B cell (primary cell): ENCODE measurements at places on chromosomes 11 and 22. TPM values are rescaled to one million over a fixed set of nuclear protein-coding genes. Genes with fewer than 3 reads are reported as not detected.

- H3K36me3 ChIP-seq = no peaks in the 10 kb centered on the region
Observed at GRCh38 chr22:28930357-28931007, 47.1 kb downstream of the ZNRF3 start.

GRCh38 chr11:122141725-122142124 lies 25.7 kb upstream of the BLID start:
- no peak overlapping the region for H3K4me3 ChIP-seq
- H3K27ac ChIP-seq = no peak overlapping the region
- no peaks in the 10 kb centered on the region for H3K4me1 ChIP-seq
- no peaks in the 10 kb centered on the region for H3K27me3 ChIP-seq
- H3K36me3 ChIP-seq = no peaks in the 10 kb centered on the region

DNA sequence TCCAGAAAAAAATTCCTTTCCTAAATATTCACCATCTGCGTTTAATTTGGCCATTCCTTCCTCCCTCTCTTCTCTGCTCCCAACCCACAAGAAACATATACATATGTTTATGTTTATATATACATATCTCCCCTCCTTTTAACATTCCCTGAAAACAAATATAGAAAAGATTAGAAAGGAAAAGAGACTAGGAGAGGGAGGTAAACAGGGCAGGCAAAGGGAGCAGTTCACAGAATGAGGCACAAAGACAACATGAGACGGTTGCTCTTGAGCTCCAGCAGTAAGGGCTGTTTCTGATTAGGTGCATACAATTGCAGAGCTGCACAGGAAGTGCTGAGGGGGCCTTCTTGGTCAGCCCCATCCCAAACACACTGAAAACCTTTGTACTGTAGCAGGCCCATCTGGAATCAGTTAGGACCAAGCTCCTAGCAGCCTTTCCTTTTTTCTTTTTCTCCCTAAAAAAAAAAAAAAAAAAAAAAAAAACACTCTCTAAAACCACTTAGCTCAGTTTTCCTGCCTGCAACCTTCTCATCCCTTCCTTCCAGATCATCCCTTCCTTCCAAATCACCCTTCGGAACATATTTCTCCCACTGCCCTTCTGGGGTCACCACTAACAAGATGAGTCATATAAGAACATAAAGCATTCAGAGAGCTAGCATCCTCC lies 57.0 kb downstream of the RBFOX2 start:
- H3K4me1 ChIP-seq = no peaks in the 10 kb centered on the region
- no peaks in the 10 kb centered on the region for H3K36me3 ChIP-seq
- H3K27ac ChIP-seq = no peak overlapping the region
- no peak overlapping the region for H3K4me3 ChIP-seq

- H3K27ac ChIP-seq = no peak overlapping the region
- H3K4me1 ChIP-seq = no peaks in the 10 kb centered on the region
Observed at GRCh38 chr11:36086366-36086765, 142.5 kb downstream of the LDLRAD3 start.

- no peak overlapping the region for H3K27ac ChIP-seq
- DNase-seq = no peak
- no peaks in the 10 kb centered on the region for H3K36me3 ChIP-seq
- H3K27me3 ChIP-seq = no peaks in the 10 kb centered on the region
Observed at GRCh38 chr11:112343368-112344039, 82.8 kb upstream of the PLET1 start.

GRCh38 chr11:72144807-72145565 lies 9.5 kb downstream of the FOLR3 start:
- no peak overlapping the region for H3K4me3 ChIP-seq

DNA sequence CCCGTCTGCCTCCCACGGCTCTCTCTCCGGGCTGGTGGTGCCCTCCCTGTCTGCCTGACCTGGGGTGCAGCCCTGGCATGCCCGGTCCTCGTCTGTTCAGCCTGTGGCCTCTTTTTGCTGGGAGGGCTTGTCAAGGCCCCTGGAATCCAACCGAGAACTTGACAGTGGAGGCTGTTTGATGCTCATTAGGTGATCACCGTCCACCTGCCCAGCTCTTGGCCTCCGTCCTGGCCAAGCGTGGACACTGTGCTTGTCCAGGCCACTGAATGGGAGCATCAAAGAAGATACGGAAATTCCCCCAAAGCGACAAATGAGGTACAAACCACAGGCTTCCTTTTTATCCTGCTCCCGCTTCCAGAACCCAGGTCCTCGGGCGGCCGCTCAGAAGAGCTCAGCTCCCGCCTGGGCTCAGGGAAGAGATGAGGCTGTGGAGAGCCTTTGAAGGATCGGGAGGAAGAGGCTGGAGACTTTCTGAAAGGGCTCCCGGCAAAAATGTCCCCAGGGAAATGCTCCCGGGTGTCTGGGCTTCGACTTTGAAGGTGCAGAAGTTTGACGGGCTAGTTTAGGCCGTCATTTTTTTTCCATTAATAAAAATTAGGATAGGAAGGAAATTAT lies 1273.9 kb downstream of the BRD1 start:
- no peak overlapping the region for H3K4me3 ChIP-seq
- H3K27me3 ChIP-seq = no peaks in the 10 kb centered on the region
- no peaks in the 10 kb centered on the region for H3K36me3 ChIP-seq

GRCh38 chr22:19879643-19879991 lies 24.9 kb upstream of the GNB1L start:
- DNase-seq = no peak
- H3K4me3 ChIP-seq = no peak overlapping the region
- H3K27ac ChIP-seq = no peak overlapping the region

DNA sequence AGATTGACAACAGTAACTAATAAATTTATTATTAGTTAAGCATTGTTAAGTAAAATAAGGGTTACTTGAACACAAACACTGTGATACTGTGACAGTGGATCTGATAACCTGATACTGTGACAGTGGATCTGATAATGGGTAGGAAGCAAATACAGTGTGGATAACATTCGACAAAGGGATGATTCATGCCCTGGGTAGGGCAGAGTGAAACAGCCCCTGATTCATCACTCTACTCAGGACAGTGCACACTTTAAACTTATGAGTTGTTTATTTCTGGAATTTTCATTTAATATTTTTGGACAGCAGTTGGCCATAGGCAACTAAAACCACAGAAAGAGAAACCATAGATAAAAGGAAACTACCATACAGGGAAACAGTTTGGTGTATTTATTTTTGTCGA lies 60.8 kb upstream of the CTSC start:
- no peak overlapping the region for H3K4me3 ChIP-seq
- H3K36me3 ChIP-seq = no peaks in the 10 kb centered on the region
- no peak for DNase-seq
- H3K27ac ChIP-seq = no peak overlapping the region
- H3K27me3 ChIP-seq = no peaks in the 10 kb centered on the region
- H3K4me1 ChIP-seq = no peaks in the 10 kb centered on the region

GRCh38 chr11:112211536-112211935 lies 14.7 kb upstream of the PTS start:
- H3K27me3 ChIP-seq = no peaks in the 10 kb centered on the region
- no peaks in the 10 kb centered on the region for H3K36me3 ChIP-seq
- no peak for DNase-seq
- no peaks in the 10 kb centered on the region for H3K4me1 ChIP-seq
- no peak overlapping the region for H3K4me3 ChIP-seq

TESMIN gene
- 4.3 and 4.6 TPM in 2 replicates for total RNA-seq

ADSL gene
- total RNA-seq = 56.3 and 63.8 TPM in 2 replicates
